ENCODE measurements at places on chromosomes 1 and 21. TPM values are rescaled to one million over a fixed set of nuclear protein-coding genes. Genes with fewer than 3 reads are reported as not detected.

DNA sequence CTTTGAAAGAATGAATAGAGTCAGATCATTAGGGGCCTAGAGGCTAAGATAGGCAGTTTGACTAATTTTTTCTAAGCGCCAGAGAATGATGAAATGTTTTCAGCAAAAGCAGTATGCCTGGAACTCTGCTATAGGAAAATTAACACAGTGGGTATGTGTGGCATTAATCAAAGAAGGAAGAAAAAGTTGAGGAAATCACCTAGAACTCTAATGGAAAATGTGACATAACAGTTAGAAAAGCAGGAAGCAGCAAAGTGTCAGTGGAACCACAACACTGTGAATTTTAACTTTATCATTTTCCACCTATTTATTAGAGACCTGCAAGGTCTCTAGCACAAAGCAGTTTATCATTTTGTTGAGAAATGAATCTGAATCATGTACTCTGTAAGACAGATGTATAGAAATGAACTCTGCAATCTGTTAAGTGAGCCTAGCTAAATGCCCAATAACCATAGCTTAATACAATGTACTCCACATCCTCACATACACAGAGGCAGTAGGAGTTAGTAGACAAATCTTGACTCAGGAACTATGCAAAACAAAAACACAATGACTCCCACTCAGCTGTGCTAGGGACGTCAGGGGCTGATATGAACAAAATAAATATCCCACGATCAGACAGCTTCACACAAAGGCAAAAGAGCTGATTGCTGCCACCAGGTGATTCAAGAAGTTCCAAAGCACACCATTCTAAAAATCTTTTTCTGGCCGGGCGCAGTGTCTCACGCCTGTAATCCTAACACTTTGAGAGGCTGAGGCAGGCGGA is 500.7 kb upstream of the NFIA start:
- no peaks in the 10 kb centered on the region for H3K36me3 ChIP-seq
- H3K27me3 ChIP-seq = no peaks in the 10 kb centered on the region
- no peak for DNase-seq

DNA sequence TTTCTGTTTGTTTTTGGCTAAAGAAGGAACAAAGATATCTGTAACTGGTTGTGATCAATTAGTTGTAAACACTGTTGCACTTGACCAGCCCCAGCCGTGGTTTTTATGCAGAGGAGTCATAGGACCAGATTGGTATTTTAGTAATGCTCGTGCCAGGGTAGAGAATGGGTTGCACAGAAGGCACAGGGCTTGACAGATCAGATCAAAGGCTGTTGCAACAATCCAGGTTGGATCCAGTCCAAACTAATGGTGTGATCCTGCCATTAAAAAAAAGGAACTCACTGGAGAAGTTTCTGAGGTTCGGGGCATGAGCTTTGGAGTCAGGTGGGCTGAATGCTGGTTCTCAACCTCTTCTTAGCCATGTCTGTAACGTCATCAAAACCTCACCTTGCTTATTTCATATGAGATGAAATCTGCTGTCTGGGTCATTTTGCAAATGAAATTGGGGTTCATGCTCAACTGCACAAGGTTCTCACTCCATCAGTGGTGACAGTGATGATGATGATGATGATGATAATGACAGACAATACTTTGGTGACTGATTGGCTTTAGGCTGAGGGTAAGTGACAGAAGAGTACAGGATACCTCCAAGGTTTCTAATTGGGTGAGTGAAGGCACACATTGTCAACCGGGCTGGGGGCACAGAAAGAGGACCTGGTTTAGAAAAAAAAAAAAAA is 43.1 kb downstream of the ZNF281 start:
- H3K4me1 ChIP-seq = peaks cover 2% of the 10 kb centered on the region
- H3K27me3 ChIP-seq = peaks cover 4% of the 10 kb centered on the region
- H3K4me3 ChIP-seq = no peak overlapping the region
- no peaks in the 10 kb centered on the region for H3K36me3 ChIP-seq
- H3K27ac ChIP-seq = no peak overlapping the region
- DNase-seq = no peak

CD244 gene
- total RNA-seq = 0.21 TPM

- no peak overlapping the region for H3K4me3 ChIP-seq
- no peaks in the 10 kb centered on the region for H3K27me3 ChIP-seq
- H3K27ac ChIP-seq = no peak overlapping the region
- H3K36me3 ChIP-seq = no peaks in the 10 kb centered on the region
- H3K4me1 ChIP-seq = no peaks in the 10 kb centered on the region
Measured at GRCh38 chr21:40752125-40752524, 94.8 kb downstream of the DSCAM start.

Measured in activated T-helper 2 cell treated with anti-CD3 and anti-CD28 coated beads, Interferon-gamma antibody, Interleukin-2, Interleukin-4, amounts not matched to agents 10 μg/mL and 5 μg/mL and 100 μg/mL, durations not matched to agents 14 hours and 24 hours and 36 hours (primary cell).